ENCODE measurements at places on chromosomes 4 and X. TPM values are rescaled to one million over a fixed set of nuclear protein-coding genes. Genes with fewer than 3 reads are reported as not detected.

DNA sequence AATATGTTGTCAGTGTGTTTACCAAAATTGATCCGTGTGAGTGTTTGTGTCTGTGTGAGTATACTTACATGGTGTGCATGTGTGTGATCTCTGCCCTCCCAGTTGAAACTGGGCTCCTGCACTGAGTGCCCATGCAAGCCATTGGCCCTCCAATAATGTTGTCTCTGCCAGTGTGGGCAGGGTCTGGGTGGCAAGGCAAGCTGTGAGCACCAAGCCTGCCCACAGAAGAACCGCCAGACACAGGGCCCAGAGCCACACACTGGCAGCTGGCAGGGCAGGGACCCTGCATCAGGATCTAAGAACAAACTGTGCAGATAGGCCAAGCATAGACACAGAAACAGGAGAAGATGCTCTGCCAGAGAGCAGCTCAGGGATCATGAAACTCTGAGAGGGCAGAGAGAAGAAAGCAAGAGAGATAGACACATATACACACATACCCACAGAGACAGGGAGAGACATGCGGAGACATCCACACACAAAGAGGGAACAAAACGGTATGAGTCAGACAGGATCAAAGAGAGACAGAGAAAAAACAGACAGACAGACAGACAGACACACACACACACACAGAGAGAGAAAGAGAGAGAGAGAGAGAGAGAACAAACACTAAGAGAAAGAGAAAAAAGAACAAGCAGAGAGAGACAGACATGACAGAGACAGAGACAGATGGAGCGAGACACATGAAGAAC lies 555.0 kb downstream of the MID1IP1 start:
- DNase-seq: no peak

DNA sequence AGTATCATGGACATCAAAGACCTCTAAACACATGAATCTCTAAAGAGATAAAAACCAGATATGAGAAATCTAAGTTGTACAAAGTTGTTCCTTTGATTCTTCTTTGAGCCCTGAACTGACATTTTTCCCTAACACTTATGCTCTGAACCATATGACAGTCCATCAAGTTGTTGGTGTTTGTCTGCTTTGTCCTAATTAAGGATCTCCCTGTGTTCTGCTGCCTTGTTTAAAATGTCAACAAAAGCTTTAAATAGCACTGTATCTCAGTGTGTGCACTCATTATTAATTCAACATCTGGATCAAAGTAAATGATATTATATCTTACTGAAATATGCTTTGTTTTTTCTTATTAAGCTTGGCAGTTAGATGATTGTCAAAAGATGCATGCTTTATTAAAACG lies 321.8 kb downstream of the MAPK10 start:
- no peak for DNase-seq

- DNase-seq: peak; percentile 3
Observed at GRCh38 chrX:16418650-16419049, 231.3 kb upstream of the S100G start.

DNA sequence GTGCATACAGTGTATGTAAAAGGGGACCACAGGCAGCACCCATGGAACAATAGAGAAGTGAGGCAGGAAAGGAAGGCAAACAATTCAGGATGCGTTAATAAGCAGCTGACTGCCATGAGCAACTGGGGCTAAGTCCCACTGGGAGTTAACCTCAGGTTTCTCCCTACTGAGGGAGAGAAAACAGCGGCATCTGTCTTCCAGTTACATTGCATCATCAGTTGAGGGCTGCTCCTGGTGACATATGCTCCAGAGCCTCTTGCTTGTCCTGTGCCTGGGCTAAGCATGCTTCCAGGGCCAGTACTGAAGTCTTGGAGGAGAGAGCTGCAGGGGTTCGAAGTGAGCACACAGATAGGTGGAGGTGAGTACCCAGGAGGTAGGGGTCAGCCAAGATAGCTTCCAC lies 24.3 kb downstream of the RAI2 start:
- DNase-seq: no peak

GPC3 gene
- polyA plus RNA-seq: 0.46 TPM

PASD1 gene
- polyA plus RNA-seq: not detected

DNA sequence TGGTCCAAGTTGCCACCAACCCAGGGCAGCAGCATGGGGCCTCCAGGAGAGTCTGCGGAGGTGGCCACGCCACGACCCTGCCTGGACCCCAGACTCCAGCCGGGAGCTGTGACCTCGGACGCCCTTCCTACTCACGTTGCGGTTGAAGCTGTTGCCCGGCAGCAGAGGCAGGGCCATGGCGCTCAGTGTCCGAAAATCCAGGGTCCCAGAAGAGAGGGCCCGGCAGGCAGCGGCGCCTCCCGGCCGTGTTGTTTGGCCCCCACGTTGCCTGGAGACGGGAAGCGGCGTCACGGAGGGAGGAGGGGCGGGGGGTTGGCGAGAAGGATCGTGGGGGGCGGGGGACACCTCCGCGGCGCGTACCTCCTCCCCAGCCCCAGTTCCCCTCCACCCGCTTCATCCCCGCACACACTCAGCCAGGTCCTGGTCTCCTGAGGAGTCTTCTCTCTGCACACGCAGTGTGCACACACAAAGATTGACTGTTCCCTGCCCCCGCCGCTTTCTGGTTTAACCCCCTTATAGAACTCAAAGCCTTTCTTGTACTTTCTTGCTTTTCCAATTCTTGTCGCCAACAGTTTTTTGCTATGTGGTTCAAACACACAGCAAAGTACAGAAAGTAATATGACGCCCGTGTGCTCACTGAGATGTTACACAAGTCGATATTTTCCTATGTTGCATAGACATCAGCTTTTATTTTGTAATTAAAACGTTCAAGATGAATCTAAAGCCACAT lies at the start of gene EFHC2:
EFHC2 (minus strand) TSS at position 261 of the 730 bp plus-strand sequence; CDS start at position 177, 84 bp downstream.
- DNase-seq: peak; percentile 34

TMPRSS11F gene
- polyA plus RNA-seq: not detected

DNA sequence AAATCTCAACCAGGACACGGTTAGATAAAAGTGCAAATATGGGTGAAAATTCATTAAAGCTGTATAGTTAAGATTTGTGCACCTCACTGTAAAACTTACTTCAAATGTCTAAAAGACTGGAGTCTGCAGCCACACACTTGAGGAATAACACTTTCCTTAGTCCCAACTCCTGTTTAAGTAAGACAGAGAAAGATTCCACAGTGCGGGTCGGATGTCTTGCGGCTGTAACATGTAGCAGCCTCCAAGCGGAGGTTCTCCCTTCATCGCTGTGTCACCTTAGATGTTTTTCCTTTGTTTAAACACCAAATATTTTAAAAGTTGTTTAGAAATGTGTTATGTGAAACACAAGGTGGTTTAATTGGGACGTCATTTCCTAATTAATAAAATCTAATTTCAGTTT lies 905 bp upstream of the MAEA start:
- no peak for DNase-seq

- DNase-seq: no peak
Observed at GRCh38 chr4:149997881-149998421, 80.3 kb upstream of the DCLK2 start.

TMPRSS11A gene
- polyA plus RNA-seq: 17.5 TPM

DNA sequence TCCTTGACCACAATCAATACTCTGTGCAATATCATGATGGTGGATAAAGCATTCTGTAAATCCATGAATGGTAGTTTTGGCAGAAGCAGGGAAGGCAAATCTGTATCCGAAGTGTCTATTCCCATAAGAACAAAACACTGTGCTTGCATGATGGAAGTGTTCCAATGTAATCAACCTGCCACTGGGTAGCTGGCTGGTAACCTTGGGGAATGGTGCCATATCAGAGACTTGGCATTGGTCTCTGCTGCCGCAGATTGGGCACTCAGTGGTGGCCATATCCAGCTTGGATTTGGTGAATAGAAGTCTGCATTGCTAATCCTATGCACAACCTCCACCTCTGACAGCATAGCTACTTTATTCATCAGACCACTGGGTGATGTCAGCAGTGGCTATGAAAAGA lies 114.3 kb upstream of the EMCN start:
- no peak for DNase-seq

TCEAL6 gene
- polyA plus RNA-seq: not detected

- no peak for DNase-seq
Observed at GRCh38 chrX:11189097-11189496, 78.0 kb downstream of the HCCS start.

DNA sequence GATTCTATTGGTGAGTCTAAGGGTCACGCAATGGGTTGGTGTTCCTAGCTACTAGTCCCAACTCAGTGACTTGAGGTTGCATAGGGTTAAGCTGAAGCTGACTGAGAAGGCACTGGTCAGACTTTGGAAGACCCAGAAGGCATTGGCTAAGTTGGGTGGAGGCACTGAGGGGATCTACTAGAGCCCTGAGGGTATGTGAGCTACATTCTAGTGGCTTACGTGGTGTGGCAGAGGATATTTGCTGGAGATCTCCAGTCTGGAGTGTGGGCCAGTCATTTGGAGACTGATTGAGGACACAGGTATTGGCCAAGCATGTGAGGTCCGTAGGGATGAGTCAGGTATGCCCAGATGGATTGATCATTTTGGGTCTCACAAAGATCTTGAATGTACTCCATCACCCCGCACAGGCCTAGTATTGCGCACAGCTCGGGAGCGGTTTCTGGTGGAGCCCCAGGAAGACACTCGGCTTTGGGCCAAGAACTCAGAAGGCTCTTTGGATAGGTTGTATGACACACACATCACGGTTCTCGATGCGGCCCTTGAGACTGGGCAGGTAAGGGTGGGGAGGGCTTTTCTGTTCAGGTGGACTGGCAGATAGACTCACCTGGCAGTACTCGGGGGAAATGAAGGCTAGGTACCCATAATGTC lies 7.2 kb downstream of the USP11 start:
- no peak for DNase-seq

GRCh38 chrX:66622209-66622608 lies 16.7 kb downstream of the EDA2R start:
- DNase-seq: no peak

MAOB gene
- polyA plus RNA-seq: 13.3 TPM

DNA sequence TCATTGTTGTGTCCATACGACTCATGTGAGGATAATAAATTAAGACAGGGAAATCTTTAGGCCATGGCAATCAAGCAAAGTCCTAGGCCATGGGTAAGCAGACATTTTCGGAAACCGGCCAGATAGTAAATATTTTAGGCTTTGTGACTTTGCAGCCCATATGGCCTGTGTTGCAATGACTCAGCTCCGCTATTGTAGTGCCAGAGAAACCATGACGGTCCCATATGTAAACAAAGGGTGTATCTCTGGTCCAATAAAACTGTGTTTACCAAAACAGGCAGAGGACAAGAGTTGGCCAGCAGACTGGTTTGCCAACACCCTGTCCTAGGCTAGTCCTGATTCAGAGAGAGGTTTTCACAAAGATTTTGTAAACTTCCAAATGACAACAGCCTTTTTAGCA lies 5.0 kb downstream of the FAM114A1 start:
- peak; percentile 38 for DNase-seq

DNA sequence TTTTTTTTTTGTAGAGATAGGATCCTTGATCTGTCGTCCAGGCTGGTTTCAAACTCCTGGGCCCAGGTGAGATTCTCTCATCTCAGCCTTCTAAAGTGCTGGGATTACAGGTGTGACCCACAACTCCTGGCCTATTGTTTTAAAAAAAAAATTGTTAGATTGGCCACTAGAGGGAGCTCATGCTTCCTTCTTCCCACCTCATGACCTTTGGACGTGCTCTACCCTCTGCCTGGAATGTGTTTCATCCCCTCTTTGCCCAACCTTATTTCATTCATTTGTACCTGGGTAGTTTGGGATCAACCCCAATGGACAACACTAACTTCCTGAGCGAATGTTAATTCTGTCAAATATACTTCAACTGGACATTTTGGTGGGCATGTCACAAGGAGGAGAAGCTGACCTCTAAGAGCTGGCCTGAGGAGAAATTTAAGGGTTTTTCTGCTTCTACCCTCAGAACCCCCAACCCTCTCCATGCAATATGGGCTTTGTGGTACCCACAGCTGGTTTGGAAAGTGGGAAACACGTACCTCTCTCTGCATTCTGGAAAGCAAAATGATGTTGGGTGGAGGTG lies 6.4 kb downstream of the PPEF2 start:
- DNase-seq: peak; percentile 60

IL3RA gene
- polyA plus RNA-seq: 6.4 TPM

DNA sequence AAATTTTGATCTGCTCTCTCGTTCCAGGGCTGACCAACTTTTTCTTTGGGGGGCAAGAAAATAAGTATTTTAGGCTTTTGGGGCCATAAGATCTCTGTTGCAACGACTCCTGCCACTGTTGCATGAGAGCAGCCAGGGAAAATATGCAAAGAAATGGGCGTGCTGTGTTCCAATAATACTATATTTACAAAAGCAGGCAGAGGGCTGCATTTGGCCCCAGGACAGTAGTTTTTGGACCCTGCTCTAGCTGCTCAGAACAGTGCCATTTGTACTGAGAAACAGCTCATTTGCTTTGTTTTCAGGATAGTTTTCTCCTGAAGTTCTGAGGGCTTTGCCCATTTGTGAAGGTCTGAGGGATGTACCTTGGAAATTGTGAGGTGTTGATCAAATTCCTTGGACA lies 135.1 kb upstream of the MBNL3 start:
- no peak for DNase-seq

ARHGEF38 gene
- polyA plus RNA-seq: 1.4 TPM

- DNase-seq: peak; percentile 57
Observed at GRCh38 chrX:77788050-77788449, 2.0 kb upstream of the ATRX start.

GRCh38 chr4:182140547-182140946 lies 102.7 kb upstream of the TENM3 start:
- DNase-seq: no peak

ADAMTS3 gene
- polyA plus RNA-seq: 0.15 TPM

GRCh38 chr4:38567457-38567856 lies 96.5 kb upstream of the KLF3 start:
- DNase-seq: no peak

DNA sequence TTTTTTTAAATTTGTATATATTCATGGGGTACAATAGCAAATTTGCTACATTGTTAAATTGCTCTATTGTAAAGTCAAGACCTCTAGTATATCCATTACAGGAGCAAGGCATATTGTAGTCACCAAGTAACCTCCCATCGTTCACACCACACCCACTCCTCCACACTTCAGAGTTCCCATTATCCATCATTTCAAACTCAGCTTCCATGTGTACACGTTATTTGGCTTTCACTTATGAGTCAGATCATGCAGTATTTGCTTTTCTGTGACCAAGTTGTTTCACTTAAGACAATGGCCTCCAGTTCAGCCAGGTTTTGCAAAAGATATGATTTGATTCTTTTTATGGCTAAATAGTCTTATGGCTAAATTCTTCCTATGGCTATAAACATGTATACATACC lies 2614.2 kb downstream of the PCDH7 start:
- peak; percentile 7 for DNase-seq

DNA sequence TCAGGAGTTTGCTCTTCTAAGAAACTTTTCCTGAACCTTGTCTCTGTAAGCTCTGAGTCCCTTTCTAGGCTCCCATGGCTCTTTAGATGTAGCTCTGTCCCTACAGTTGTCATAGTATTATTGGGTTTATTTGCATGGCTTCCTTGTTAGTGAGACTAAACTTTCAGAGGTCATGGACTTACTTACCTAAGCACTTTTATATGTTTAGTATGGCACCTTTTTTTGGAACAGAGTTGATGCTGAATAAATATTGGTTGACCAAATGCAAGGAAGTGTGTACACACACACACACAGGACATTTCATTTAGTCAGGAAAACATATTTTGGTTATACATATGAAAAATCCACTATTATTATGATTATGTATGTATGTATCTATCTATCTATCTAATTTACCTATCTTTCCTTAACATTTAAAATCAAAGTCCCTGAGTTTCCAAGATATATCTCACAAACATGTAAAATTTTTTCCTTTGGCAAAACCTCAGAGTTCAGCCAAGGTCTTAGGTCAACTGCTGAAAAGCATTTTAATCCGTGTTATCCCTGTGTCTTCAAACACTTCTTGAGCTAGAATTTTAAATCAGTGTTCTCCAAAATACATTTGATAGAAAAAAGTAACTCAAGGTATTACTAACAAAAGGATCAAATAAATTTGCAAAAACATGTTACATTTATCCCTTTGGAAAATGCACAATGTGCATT lies 47.1 kb upstream of the GBA3 start:
- DNase-seq: no peak
